ENCODE measurements at places on chromosomes 2 and 18.

DNA sequence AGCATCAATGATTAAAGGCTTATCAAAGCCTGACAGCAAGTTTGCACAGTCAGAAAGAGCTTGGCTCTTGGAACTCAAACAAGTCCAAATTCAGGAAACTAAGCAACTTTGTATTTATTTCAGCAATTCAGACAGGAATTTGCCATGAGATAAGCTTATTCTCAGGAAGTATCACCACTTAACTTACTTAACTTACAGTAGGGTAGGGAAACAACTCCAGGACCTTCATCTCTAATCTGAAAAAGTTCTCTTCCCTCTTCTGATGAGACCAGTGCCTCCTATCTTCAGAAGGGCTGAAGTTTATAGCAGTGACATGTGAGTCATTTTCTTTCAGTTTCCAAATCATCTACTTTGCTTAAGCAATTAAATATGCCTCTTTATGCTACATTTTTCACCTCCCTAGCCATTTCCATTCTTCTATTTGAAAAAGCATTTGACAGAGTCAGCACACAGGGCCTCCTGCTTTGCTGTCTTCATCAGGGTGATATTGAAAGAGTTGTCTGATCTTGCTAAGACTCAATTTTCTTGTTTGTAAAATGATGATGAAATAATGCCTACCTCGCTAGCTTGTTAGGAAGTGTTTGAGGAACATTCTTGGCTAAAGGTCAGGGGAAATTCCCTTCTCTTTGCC lies 389.5 kb downstream of the RND3 start:
- no peak for DNase-seq

DNA sequence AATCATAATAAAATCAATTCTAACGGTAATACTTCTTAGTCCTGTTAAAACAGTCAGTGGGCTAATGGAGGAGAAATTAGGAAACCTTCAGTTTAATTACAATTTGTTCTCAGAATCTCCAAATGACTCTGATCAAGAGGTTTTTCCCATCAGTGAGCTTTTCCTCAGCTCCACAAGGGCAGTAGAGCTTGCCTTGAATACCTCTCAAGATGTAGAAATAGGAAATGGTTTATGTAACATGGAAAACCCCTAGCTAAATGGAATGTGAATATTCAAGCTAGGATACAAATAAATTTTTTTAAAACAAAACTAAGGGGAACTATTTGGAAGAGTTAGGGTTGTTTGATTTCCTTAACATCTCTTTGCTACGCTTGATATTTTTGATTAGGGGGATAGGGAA lies 87.5 kb downstream of the PLEKHM3 start:
- no peak for DNase-seq

- no peak for DNase-seq
These were observed 221.3 kb upstream of the CTAGE1 start for GRCh38 chr18:22639026-22639463.

GRCh38 chr2:236824836-236825235 lies 255.2 kb downstream of the ACKR3 start:
- DNase-seq = no peak

GRCh38 chr2:102806250-102806837 lies 44.5 kb downstream of the TMEM182 start:
- peak; percentile 85 for DNase-seq

GRCh38 chr2:177335917-177336450 lies 56.6 kb upstream of the AGPS start:
- no peak for DNase-seq

DNA sequence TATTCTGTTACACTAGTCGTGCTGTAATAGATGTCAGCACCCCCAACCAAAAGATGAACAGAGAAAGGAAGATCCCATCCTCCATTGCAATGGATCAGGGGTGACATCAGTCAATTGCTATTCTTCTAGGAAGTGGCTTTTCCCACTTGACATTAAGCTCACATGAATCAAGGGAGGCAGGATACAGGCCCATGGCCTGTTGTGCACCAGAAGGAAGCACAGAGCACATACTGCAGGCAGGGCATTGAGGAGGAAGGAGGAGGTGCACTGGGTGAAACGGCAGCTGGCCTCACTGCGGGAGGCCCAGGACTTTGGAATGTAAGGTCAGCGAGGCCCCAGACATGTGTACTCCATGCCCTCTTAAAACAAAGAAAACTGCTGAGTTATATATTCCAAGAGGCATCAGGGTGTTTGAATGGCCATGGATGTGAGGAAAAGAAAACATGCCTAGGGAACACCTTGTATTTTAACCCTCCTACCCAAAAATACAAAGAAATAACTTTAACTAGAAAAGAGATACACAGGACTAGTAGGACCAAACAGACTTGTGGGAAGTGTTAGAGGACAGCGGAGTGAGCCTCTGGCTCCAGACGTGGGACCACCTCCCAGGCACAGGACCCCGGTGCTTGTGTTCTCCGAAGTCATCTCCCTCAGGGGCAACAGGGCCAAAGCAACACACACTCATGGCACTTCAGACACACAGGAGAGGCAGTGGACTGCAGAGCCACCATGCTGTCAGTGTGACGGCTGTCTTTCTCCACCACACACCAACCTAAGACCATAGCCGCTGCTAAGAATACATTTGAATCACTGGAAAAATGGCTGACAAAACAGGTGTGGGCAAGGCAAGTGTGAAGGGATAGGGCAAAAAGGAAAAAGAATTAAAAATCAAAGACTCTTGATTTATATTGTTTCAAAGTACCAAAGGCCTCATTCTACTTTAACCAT lies 51.4 kb upstream of the RIOK3 start:
- peak; percentile 78 for DNase-seq

- no peak for DNase-seq
These were observed 36.2 kb upstream of the C2orf74 start for GRCh38 chr2:61125798-61126197.

- DNase-seq = no peak
These were observed 138.5 kb downstream of the MEIS1 start for GRCh38 chr2:66573416-66573815.
